ENCODE measurements at places on chromosomes 16 and 17.

DNA sequence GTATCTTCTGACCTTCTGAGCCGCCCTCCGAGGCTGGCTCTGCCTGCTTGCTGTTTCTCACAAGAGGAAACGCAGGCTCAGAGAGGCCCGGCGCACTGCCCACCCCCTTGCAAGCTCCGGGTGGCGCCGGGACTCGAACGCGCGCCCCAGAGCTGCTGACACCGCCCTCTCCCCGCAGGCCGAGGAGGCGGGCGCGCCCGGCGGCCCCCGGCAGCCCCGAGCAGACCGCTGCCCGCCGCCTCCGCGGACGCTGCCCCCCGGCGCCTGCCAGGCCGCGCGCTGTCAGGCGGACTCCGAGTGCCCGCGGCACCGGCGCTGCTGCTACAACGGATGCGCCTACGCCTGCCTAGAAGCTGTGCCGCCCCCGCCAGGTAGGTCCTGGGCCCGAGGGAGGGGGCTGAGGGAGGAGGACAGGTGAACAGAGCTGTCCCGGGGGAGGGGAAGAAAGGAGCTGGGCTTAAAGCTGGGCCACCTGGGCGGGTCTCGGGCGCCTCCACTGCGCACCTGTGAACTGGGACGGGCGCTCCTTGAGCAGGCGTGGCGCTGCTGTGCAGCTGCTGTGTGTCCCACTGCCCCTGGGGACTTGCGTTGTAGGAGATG, 18.2 kb downstream of the WFDC1 start:
- no peak for DNase-seq

DNA sequence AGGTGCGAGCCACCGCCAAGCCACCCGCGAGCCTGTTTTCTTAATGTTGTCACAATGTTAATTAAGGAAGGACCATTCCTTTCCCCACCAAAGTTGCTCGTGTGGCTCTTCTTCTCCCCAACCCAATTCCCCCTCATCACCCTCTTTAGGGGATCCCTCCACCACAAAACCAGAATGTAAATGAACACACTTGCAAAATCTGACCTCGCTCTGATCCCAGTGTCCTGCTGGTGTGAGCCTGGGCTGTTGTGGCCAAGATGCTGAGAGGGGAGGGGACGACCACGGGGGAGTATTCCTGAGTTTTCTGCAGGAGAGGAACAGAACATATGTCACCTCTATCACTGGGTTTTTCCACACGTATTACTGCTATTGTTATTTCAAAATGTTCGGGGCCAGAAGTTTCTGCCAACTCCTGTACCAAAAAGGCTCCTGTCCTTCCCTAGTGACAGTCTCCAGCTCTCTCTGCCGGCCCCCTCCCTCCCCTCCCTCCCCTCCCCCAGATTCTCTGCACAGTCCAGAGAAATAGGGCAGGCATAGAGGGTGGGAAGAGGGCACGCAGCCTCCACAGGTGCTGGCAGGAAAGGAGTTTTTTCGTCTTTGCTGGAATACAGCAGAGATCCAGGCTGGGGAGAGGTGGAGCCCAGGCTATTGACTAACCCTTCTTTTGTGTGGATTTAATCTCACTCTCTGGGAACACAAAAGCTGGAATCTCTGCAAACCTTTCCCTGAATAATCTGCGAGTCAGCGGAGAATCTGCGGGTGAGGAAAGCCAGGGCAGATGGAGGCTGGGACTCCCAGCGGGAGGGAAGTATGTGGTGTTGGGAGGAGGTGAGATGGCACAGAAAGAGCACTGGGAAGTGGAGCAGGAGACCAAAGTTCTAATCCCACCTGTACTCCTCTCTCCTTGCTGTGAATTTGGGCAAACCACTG, 4.5 kb upstream of the CA4 start:
- DNase-seq: no peak

GRCh38 chr17:67427424-67427823, 50.3 kb downstream of the PITPNC1 start:
- no peak for DNase-seq

- no peak for DNase-seq
Measured at GRCh38 chr17:41196068-41196467, 6.4 kb downstream of the KRTAP9-1 start.

GRCh38 chr17:76417499-76418143, 33.2 kb downstream of the SPHK1 start:
- no peak for DNase-seq

DNA sequence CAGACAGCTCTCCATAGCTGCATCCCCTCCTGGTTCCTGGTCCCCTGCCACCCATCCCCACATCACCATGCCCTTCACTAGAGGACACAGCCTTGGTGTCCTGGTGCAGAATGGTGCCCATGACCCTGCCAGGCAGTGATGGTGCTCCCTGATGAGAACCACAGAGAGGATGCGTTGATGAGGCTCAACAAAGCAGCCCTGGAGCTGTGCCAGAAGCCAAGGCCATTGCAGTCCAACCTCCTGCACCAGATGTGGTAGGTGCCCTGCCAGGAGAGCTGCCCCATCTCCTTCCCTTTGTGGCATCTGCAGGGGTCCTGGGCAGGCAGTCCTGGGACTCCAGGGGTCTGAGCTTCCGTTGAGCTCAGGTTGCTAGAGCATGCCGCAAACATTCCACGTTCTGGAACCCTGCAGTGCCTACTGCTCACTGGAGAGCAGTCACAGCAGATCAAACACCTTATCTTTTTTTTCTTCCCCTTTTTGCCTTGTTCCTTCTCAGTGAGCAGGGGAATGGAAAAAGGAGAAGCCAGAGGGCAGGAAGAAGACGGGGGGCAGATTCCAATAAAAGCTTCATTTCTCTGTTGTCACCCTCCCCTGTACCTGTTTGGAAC, 5.3 kb upstream of the EPN3 start:
- DNase-seq: no peak

GRCh38 chr17:10631048-10631700, 25.9 kb downstream of the MYH3 start:
- DNase-seq: no peak

- DNase-seq: no peak
Measured at GRCh38 chr16:15502041-15502725, 67.8 kb downstream of the BMERB1 start.

DNA sequence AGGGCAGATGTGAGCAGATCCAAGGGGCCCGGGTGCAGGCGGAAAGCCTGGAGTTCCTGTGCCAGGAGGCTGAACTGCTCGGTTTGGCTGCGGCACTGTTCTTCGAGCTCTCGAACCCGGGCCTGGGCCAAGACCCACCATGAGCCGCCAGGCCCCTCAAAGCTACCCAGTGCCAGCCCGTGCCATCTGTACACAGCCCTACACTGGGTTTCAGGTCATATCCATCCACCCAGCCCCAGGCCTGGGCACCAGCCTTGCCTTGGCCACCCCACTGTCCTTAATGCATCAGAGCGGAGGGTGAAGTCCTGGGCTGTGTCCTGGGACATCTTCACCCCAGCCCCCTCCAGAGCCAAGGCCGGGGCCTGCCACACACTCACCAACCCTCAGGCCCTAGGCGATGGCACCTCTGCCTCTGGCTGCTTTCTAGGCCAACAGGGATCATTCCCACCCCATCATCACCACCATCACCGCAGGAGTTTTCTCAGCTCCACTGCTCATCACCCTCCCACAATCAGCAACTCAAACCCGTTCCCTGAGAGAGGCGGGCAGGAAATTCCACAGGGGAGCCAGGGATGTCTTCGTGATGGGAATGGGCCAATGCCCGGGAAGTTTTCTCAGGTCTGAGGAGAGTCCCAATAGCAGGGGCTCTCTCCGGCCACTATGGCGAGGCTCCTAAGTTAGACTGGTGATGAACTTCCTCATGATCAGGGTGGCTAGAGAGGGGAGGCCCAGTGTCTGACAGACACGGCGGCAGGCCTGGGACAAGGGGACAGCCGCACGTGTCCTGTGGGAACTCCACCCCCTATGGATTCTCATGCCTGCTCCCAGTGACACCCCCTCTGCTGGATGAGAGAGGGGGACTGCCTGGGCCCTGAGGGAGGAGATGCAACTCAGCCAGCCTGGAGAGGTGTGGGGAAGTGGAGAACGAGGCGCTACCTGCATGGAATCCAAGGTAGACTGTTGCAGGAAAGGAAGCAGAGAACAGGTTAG, 9.1 kb downstream of the TSPOAP1 start:
- DNase-seq: no peak

- no peak for DNase-seq
Measured at GRCh38 chr17:80698297-80698696, 153.7 kb downstream of the RPTOR start.

DNA sequence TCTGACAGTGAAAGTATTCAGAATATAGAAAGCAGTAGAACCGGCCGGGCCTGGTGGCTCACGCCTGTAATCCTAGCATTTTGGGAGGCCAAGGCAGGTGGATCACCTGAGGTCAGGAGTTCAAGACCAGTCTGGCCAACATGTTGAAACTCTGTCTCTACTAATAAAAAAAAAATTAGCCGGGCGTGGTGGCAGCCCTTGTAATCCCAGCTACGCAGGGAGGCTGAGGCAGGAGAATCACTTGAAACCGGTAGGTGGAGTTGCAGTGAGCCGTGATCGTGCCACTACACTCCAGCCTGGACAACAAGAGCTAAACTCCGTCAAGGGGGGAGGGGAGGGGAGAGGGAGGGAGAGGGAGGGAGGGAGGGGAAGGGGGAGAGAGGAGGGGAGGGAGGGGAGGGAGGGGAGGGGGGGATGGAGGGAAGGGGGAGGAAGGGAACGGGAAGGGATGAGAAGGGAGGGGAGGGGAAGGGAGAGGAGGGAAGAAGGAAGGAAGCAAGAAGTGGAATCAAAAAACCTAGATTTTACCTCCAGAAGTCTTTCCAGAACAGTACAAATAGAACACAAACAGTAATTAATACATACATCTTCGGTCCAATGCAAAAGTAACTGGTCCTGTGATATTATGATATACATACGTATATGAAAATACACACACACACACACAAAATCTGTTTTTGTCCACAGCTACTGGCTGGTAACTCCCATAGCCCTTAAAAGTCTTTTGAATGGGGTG, 10.9 kb upstream of the NT5C start:
- DNase-seq: no peak

- DNase-seq: no peak
Measured at GRCh38 chr17:8418471-8418870, 17.2 kb upstream of the NDEL1 start.

DNA sequence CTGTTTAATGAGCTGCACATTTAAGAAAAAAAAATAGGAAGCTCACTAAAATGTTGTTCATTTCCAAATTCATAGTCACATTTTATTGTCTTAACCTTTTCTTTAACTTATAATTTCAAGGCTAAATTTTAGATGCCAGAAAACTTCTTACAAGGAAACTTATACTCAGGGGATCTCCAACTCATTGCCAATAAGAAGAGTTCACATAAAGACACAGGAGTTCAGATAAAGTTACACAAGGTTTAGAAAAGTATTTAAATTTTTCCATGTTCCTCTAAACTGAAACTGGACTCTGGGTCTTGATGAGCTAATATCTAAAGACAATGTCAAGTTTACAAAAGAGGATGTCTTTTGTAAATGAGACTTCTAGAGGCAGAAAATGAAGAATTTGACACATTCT, 190.7 kb upstream of the KCNJ16 start:
- no peak for DNase-seq

- no peak for DNase-seq
Measured at GRCh38 chr16:81466356-81466980, 21.9 kb downstream of the CMIP start.
